ENCODE measurements at places on chromosomes 7 and 10. TPM values are rescaled to one million over a fixed set of nuclear protein-coding genes. Genes with fewer than 3 reads are reported as not detected.

DNA sequence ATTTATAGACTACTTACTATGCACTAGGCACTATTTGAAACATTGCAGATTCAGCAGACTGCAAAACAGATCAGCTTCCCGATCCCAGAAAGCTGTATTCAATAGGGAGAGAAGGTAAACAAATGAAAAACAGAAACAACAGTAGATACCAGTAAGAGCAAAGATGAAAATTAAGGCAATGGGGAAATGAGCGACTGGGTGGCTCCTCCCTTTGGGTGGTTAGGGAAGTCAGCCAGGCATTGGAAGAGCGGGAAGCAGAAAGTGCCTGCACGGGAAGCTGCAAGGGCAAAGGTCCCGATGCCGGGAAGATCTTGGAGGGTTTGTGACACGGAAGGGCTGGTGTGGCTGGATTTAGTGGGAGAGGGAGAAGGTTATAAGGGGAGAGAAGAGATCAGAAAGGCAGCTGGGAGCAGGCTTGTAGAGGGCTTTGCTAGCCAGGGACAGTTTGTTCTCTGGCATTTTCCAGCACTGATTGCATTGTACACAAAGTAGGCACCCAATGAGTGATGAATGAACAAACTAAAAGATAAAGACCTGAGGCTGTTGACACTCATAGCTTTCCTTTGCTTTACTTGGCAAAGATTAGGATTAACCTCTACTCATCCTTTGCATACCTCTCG is 67.8 kb downstream of the NAMPT start:
- no peak for DNase-seq

- DNase-seq: no peak
Observed at GRCh38 chr10:36463390-36463789, 662.0 kb upstream of the ANKRD30A start.

- no peak for DNase-seq
Observed at GRCh38 chr7:150335108-150335773, 6.2 kb downstream of the RARRES2 start.

DNA sequence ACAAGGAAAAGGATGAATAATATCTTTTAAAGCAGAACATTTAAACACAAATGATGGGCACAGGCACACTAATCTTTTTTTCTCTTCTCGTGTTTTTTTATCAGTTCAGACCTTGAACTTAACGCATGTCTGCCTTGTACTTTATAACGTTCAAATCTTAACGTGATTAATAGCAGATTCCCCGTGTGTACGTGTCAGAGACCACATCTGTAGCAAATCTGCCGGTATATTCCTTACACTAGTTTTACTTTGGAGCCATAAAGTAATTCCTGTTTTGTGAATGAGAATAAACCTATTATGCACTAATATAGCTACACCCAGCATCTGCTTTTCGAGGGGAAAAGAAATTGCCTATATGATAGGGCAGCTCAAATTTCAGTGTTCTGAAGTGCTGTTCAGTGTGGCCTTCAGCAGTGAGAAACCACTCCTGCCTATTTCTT is 166.0 kb upstream of the TCF7L2 start:
- no peak for DNase-seq

The ASAH2 gene
- 1.7 TPM for total RNA-seq

- DNase-seq: no peak
Observed at GRCh38 chr7:155787171-155787851, 25.0 kb downstream of the SHH start.

- peak; percentile 27 for DNase-seq
Observed at GRCh38 chr10:118712930-118713634, 41.7 kb downstream of the CACUL1 start.

DNA sequence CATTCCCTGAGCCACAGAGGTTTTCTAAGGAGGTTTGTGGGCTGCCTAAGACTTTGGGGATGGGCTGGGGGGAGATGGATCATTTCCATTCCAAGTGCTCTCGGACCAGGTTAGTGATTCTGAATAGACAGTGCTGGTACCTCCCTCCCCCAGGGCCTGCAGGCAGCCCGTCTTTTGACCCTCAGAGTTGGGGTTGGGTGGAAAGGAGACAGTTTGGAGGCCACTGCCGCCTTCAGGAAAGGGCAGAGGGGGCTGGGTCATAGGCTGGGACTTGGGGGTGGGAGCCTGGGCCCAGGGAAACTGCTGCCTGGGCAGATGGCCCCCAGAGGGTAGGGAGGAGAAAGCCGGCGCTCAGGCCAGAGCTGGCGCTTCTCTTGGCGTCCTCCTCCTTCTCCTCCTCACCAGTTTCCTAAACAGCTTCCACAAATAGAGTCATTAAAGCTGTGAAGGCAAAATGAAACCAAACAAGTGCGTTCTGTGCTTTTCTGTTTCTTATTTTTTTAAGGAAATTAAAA is 4.4 kb downstream of the UNC5B start:
- DNase-seq: no peak

The OPALIN gene
- not detected for total RNA-seq

GRCh38 chr7:95321720-95322119 is 2.6 kb downstream of the PON1 start:
- no peak for DNase-seq

The ITPRIP gene
- total RNA-seq: 16.3 TPM

DNA sequence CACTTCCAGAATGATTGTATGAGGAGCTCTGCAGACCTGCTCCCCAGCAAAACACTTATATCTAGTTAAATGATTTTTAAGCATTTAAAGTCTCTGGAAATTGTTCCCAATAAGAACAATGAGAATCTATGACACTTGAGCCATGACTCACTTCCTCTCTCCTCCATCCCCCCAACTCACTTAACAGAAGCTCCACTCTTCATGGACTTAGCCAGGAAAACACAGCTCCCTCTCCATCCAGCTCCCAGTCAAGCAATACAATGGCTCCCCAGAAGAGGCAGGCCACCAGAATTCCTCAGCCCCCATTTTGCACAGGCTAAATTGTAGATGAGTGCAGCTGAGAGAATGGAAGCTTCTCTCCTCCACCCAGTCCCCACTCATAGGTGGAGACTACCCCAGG is 27.0 kb downstream of the AOC1 start:
- no peak for DNase-seq

DNA sequence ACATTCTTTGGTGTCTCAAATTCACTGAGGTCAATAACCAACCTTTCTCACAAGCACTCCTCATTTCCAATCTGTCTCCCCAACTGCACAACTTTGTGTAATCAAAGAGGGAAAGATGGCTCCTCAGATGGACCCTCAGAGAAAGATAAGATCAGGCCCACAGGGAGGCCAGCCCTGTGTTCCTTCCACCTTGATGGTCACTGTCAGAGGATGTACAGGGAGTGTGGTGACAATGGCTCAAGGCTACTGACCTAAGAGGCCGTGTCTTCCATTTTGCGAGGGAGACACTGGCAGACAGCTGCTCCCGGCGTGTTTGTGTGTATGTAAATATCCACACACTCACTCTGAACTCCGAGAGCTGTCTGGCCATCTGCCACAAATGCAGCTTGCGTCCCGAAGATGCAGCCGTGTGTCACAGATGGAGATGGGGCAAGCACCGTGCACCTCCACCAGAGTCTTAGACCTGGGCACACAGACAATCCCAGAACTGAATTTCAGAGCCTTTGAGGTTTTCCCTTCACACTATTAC is 712.1 kb upstream of the NRP1 start:
- no peak for DNase-seq

DNA sequence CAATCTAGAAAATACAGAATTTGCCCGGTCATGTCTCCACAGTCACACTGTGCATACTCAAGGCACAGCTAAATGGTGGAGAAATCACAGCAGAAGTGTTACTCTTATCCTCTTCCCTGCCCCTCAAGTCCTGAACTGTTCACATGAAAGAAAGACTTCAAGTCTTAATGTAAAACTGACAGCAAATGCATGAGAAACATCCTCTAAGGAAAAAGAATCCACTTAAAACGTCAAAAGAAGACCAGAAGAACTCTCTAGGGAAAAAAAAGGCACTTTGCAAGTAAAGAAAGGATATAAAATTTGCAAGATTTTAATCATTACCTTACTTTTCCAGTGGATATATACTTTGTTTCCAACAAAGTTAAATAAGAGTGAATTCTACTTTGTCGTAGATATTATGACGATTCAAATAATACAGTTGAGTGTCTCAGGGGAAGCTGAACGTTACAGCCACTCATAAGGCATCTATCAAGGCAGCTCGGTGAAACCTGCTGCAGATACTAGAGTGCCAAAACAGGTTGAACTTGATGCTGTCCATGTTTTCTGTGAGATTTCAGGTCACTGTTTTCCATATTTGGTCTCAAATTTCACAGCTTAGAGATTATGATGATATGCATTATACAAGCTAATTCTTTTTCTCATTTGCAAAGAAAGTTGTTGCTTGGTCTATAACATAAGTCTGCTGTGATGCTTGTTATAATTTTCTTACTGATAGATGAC is 155.0 kb downstream of the CTTNBP2 start:
- no peak for DNase-seq

GRCh38 chr10:132945125-132945893 is 2.9 kb upstream of the CFAP46 start:
- no peak for DNase-seq

- DNase-seq: no peak
Observed at GRCh38 chr10:103820101-103821062, 35.0 kb downstream of the SH3PXD2A start.

- no peak for DNase-seq
Observed at GRCh38 chr7:8146106-8146787, 115.7 kb downstream of the ICA1 start.

The PDZD7 gene
- total RNA-seq: 0.54 TPM

The ASIC3 gene
- 3.4 TPM for total RNA-seq

DNA sequence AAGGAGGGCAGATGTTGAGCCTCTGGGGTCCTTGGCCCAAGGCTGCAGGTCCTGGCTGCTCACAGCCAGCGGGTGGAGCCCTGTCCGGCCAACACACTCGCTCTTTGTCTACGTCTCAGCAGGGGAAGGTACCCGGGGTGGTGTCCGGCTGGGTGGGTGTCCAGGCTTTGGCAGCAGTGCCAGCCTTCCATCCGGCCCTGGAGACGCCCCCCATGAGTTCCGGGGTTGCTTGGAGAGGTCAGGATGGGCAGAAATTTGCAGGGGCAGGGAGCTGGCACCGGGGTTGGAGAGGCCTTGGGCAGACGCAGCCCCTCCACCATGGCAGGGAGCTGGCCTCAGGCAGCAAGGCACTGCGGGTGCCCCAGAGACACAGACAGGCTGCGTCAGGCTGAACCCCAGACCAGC is 42.2 kb upstream of the ELN start:
- no peak for DNase-seq

- no peak for DNase-seq
Observed at GRCh38 chr7:90595342-90595800, 750 bp upstream of the CDK14 start.

The CHST3 gene
- total RNA-seq: 3.8 TPM

DNA sequence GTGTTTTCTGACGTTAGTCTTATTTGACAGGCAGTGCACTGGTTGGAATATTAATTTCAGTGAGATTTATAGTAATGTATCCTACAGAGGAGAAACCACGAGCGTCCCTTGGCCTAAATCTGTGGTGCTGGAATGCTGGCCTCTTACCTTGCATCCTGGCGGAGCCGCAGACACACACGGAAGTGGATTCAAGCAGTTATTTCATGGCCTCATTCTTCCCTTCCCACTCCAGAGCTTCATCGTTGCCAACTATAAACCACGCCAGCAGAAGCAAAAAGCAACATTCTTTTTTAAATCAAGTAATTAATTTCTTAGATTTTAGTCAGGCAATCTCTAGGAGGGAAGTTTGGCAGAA is 13.1 kb downstream of the WIPI2 start:
- no peak for DNase-seq

GRCh38 chr10:45473126-45473525 is 99.1 kb downstream of the ALOX5 start:
- no peak for DNase-seq

GRCh38 chr10:80477813-80478212 is 23.7 kb downstream of the TSPAN14 start:
- DNase-seq: no peak

- DNase-seq: no peak
Observed at GRCh38 chr10:46540412-46541016, 15.9 kb downstream of the GPRIN2 start.

DNA sequence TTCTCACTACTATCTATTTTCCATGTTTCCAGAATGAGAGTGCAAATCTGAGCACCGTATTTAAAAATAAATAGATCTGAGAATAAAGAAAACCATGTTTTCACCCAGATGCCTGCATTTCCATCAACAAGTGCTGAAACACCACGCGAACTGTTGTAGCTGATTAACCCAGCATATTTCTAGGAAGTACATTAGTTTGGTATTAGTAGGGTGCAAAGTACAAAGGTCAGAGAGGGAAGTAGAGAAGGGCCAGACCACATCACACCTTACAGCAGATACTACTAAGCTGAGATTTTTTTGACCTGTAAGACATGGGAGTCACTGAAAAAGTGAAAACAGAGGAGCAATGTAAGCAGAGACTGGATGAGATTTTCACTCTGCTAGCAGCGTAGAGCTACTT is 181.3 kb downstream of the IMMP2L start:
- DNase-seq: no peak

- no peak for DNase-seq
Observed at GRCh38 chr10:4102802-4103344, 317.9 kb upstream of the KLF6 start.

The POLR1F gene
- 17.2 TPM for total RNA-seq

DNA sequence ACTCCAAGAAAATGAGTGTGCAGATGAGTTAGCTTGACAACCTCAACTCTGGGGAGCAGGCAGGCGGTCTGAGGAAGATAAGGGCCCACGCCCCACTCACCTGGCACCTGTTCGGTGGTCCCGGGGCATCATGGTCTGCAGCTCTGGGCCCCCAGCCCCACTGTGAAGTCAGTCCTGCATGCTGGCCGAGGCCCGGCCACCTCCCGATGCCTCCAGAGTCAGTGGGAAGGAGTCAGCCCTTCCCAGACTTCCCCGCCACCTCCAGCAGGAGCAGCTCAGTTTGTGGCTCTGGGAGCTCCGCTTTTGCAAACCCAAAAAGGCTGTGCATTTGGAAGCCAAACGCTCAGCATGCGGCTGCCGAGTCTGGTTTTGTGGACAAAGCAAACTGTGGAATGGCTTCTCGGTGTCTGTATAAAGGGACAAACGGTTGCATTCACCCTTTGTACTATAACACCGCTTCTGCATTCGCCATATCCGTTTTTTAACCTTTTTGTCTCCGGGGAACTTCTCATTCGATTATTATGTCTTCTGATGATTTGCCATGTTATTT is 167.3 kb downstream of the CCDC3 start:
- no peak for DNase-seq

DNA sequence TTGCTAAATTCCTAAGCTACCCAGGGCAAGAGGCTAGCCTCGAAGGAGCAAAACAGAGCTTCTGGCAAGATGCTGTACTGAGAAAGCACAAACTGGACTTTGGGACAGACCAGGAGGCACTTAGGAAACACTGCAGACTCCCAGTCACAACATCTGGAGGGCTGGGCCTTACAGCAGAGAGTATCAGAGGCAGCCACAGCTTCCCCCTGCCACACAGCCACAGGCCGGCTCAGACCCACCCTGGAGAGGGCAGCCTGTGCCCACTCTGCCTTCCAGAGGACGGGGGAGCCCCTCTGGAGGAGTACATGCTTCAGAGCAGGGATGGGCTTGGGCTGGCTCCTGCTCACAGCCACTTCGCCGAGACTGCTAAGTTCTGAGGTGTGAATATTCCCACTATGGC is 17.4 kb downstream of the ESYT2 start:
- no peak for DNase-seq

The ZNF804B gene
- total RNA-seq: not detected

Measured in endothelial cell (in vitro differentiated cells).